Stimulated activated CD8-positive, alpha-beta memory T cell treated with anti-CD3 and anti-CD28 coated beads, Interleukin-4, amount 100 ng/mL, for 1 hour (primary cell): ENCODE measurements at places on chromosomes 12 and 14.

DNA sequence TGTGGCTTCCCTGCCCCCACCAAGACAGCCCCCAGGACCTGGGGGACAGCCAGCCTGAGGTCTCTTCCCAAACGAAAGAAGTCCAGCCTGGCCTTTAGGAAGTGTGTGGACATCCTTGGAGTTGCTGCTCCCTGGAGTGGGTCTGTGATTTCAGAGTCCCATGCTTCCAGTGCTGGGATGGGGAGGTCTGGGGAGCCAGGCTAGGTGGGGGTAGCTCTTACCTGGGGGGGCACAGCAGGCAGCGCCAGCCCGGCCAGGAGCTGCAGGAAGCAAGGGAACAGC is 509 bp downstream of the PGF start:
- no peak for DNase-seq

- no peak for DNase-seq
Measured at GRCh38 chr14:101557321-101557695, 4.0 kb upstream of the DIO3 start.

- DNase-seq: no peak
Measured at GRCh38 chr14:103880348-103881267, 33.2 kb upstream of the PPP1R13B start.

DNA sequence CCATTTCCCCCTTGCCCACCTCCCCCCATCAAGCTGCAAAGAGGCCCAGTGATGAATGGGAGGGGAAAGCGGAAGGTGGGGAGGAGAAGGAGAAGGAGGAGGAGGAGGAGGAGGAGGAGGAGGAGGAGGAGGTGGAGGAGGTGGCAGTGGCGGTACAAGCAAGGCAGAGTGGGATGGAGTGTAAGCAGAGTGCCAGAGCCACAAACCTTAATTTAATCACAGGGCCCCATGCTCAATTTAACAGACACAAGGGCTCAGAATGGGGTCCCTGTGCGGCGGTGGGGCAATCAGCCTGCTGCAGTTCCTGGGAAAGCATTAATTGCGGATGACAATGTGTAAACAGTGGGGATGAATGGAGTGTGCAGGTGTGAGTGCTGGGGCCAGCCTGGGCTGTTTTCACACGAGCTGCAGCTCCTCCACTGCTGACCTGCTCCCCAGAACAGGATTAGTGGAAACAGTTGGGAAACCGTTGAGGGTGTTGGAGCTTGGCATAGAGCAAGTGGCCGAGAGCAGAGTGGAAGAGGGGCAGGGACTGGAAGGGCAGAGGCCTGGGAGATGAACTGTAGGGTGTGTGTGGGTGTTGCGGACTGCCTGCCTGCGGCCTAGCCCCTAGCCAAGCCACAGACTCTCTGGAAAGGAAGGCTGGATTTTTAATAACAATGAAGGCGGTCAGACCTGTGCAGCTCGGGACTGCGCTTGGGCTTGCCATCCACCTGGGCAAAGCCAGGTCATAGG is 36.4 kb upstream of the SMOC1 start:
- DNase-seq: no peak

- DNase-seq: no peak
Measured at GRCh38 chr14:41993687-41994086, 387.0 kb downstream of the LRFN5 start.

DNA sequence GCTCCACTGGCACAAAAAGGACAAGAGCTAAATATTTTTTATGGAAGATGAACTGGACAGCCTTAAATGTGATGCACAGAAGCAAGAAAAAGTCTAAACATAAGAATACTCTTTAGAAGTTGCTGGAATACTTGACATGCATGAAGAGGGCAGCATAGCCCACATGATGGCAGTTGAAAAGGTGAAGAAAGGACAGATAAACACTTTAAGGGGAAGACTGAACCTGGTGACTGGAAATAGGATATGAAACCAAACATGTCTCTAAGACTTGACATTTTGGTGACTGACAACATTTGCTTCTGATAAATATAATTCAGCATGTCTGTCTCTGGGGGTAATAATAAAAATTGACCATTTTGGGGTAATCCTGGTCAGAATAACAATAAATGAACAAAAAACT is 273.1 kb downstream of the CCDC91 start:
- DNase-seq: no peak
